Stimulated activated naive CD8-positive, alpha-beta T cell treated with anti-CD3 and anti-CD28 coated beads, Interleukin-15, Interleukin-2, amounts not matched to agents 100 U/mL and 50 U/mL, for 24 hours (primary cell): ENCODE measurements at places on chromosomes 11 and 22.

DNA sequence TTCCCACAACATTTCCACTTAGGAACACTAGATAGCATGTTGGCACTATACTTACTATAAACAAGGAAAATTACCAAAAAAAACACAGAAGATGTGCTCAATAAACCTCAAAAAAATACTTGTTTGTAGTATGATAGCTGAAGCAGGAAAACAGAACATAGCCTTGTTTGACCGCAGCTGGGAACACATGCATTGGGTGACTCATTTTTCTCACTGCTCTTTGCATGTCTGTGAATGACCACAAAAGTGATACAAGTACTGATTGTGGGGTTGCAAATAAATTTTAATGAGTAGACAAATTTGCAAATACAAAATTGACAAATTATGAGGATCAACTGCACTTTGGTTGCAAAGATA lies 22.8 kb upstream of the GUCY1A2 start:
- DNase-seq: no peak

GRCh38 chr22:39773976-39774539 lies 119.5 kb downstream of the ENTHD1 start:
- peak; percentile 15 for DNase-seq

DNA sequence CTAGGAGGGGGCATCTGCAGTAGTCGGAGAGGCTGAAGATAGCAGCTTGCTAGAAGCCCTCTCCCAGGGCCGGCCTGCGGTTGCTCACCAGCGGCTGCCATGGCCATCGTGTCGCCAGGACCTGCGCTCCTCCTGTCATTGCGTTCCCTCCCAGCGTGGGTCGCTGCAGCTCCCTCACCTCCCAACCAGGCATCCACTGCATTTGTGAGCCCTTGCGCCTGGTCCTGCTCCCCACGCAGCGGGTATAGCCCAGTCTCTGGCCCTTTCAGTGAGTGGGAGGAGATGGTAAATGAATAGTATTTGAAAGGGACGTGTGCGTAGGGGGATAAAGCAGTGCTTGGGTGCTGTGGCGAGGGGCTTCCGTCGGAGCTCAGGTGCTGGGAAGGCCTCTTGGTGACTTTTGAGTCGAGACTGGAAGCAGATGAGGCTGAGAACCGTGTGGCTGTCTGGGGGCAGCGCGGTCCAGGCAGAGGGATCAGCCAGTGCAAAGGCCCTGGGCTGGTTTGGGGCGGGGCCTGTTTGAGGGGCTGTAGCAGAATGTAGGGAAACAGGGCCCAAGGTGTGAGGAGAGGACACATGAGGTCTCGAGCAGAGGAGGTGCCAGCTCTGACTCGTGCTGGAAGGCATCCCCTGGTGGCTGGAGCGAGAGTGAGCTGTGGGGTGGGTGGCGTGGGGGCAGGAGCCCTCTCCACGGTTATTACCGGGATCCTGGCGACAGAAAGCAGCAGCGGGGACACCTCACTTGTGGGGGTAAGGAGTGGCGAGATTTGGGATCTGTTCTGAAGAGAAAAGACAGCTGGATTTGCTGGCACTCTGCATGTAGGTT lies 39.3 kb downstream of the LRP5 start:
- DNase-seq: no peak

GRCh38 chr11:102061276-102061675 lies 14.0 kb downstream of the CFAP300 start:
- DNase-seq: no peak

GRCh38 chr22:22981670-22982571 lies 88.4 kb upstream of the GNAZ start:
- DNase-seq: no peak

GRCh38 chr11:104339380-104339831 lies 175.5 kb upstream of the PDGFD start:
- DNase-seq: no peak

- DNase-seq: no peak
Measured at GRCh38 chr22:38073150-38074130, 10.5 kb downstream of the SLC16A8 start.

- no peak for DNase-seq
Measured at GRCh38 chr11:110473706-110474105, 44.0 kb downstream of the FDX1 start.

GRCh38 chr11:95148938-95149337 lies 59.3 kb downstream of the ENDOD1 start:
- DNase-seq: no peak

GRCh38 chr22:50339945-50340879 lies 2.9 kb upstream of the PPP6R2 start:
- DNase-seq: peak; percentile 26

- DNase-seq: no peak
Measured at GRCh38 chr11:128709402-128709801, 15.5 kb downstream of the FLI1 start.

- no peak for DNase-seq
Measured at GRCh38 chr11:12764187-12764914, 90.1 kb downstream of the TEAD1 start.

DNA sequence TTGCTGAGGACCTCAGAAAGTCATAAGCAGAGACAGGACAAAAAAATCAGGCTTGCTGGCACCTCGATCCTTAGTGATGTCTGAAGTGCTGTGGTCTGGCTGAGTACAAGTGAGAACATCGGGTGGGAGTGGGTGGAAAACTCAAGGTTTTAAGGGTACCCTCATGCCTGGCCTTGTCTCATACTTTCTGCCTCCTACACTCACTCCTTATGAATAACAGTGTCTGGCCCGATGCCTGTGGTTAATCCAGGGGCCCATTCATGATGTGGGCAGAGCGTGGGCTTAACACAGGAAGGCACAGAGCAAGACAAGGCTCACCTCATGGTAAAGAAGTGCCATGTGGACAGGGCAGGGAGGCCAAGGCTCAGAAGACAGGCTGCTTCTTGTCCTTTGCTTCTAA lies 11.0 kb upstream of the UCP3 start:
- peak; percentile 78 for DNase-seq

GRCh38 chr11:117752721-117753237 lies 44.2 kb downstream of the DSCAML1 start:
- no peak for DNase-seq

- no peak for DNase-seq
Measured at GRCh38 chr11:6862961-6863360, at the start of gene OR10A2. TSS of gene OR10A2 (plus strand) at chr11:6863057. CDS start at chr11:6869755, 6,698 bp downstream.

- no peak for DNase-seq
Measured at GRCh38 chr22:11598492-11599440, 3929.2 kb upstream of the OR11H1 start.

GRCh38 chr22:26852176-26852575 lies 194.8 kb downstream of the MIAT start:
- no peak for DNase-seq

DNA sequence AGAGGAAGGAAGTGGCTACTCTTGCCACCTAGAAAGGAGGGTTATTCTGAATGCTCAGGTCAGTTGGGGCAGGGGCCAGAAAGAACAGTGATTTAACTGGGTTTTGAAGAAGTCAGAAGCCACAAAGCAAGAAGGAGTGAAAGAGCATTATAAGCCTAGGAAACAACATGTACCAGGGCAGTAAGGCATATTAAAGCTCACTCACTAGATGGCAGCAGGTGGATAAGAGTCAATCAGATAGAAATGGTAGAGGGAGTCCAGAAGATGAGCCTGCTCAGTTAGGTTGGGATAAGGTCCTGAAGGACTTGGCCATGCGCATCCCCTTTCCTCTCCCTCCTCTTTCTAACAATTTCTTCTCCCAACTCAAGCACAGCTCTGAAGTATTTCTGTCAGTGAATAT lies 22.0 kb upstream of the PATE1 start:
- no peak for DNase-seq

DNA sequence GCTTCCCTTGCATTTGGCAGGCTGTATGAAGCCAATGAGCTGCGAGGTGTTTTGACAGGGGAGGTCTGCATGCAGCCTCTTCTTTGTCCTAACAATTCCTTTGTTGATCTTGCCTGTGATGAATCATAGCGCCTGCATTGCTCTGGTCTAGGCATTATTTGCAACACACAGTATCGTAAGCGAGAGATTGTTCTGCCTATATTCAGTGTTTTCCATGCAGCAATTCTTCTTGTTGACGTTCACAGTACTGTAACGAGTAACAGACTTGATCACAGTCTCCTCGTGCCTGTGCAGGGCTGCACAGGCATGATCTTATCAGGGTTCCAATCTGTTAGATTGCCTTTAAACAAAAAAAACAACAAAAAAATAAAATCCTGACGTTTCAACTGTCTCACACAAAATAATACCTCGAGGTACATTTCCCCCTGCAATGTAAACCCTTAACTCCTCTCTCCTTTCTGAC lies 13.9 kb upstream of the ADSL start:
- DNase-seq: no peak

- no peak for DNase-seq
Measured at GRCh38 chr22:40651057-40651456, 14.5 kb upstream of the MRTFA start.

DNA sequence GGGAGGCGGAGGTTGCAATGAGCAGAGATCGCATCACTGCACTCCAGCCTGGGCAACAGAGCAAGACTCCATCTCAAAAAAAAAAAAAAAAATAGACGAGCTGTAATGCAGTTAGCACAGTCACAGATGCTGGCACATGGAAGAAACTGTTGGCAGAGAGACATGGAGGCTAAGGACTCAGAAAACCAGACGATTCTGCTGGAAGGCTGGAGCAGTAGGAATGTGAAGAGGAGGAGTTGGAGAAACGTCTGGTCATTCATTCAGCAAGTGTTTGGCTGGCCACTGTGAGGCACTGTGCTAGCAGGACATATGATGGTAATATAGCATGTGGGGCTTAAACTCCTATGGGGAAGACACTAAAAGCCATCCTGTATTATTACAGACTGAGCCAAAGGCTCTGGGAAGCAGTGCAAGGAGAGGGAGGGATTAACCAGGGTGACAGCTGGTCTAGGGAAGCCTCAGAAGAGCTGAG lies 5.0 kb downstream of the UQCR10 start:
- no peak for DNase-seq

DNA sequence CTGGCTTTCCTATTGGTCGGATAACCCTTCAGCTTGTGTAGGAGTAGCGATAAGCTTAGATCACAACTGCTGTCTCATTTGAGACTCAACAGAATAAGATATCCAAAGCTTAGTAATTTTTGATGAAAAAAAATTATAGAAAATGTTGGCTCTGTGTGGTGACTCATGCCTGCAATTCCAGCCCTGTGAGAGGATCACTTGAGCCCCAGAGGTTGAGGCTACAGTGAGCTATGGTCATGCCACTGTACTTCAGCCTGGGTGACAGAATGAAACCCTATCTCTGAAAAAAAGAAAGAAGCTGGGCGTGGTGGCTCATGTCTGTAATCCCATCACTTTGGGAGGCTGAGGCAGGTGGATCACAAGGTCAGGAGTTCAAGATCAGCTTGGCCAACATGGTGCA lies 55.6 kb upstream of the RRM1 start:
- DNase-seq: no peak

- no peak for DNase-seq
Measured at GRCh38 chr11:19200410-19201201, 1.2 kb downstream of the CSRP3 start.

- no peak for DNase-seq
Measured at GRCh38 chr11:92297567-92298553, 73.2 kb downstream of the FAT3 start.

DNA sequence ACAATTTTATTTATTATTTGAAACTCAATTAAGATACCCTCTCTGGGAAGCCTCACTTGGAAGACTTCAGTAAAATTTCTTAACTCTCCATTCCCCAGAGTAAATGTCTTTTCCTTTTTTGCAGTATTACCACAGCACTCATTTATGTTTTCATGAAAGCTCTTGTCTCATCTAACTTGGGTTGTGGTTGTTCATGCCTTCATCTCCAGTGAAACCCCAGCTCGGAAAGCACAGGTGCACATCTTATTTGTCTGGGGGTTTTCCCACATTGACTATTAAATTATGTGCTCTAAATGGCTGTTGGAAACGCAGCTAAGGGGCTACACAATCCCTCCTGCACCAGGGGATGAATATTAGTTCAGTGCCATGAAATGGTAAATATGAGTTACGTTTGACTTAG lies 954.2 kb upstream of the RAG2 start:
- DNase-seq: no peak

DNA sequence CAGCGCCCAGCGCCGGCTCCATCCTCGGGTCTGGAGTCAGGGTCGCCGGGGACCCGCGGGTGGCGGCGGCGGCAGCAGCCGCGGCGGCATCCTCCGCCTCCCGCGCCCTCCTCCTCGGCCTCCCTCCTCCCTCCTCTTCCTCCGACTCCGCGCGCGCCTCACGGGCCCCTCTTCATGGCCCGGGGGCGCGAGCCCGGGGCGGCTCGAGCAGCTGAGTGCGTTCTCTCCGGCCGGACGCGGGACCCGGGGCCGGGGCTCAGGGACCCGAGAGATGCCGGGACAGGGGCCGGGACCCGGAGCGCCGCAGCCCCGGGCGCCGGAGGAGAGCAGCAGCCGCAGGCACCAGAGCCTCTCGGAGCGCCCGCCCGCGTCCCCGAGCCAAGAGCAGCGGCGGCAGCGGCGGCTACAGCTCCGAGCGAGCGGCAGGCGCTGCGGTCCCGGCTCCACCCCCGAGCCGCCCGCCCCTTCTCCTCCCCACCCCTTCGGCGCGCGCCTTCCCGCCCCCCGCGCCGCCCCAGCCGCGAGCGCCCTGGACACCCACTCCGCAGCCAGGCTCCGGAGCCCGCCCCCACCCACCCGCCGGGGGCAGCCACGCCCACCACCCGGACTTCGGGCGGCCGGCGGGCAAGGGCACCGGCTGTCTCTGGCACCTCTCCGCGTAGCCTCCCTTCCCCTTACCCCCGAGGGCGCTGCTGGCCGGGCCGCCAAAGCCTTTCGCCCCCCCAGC lies at the start of gene CHST1:
CHST1 (minus strand) TSS at position 417 of the 727 bp plus-strand sequence. CDS start 14,699 bp downstream, outside the sequence.
- DNase-seq: peak; percentile 36

GRCh38 chr11:267491-267994 lies 10.7 kb upstream of the NLRP6 start:
- DNase-seq: peak; percentile 75

DNA sequence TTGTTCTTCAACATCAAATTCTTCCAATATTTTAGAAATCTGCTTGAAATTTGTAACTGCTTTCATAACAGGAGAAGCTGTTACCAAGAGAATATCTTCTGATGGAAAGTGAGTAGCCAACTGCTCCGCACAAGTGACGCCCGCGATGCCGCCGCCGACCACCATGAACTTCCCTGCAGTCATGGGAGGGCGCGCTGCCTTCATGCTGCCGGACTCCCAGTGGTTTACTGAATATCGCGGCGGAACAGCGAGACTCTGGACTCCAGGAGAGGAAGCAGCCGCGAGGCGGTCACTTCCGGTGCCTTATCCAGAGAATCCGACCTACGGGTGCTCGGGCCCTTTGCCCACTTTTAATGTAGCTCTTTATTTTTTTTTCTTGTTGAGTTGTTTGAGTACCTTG lies 190.6 kb downstream of the GUCY1A2 start:
- no peak for DNase-seq
